Renal cortical epithelial cell (primary cell): ENCODE measurements at places on chromosomes 2 and 18.

GRCh38 chr2:142734231-142734630, 143.2 kb upstream of the KYNU start:
- DNase-seq = no peak

- DNase-seq = peak; percentile 84
These were observed 64.8 kb downstream of the BCL2L11 start for GRCh38 chr2:111185361-111186022.

DNA sequence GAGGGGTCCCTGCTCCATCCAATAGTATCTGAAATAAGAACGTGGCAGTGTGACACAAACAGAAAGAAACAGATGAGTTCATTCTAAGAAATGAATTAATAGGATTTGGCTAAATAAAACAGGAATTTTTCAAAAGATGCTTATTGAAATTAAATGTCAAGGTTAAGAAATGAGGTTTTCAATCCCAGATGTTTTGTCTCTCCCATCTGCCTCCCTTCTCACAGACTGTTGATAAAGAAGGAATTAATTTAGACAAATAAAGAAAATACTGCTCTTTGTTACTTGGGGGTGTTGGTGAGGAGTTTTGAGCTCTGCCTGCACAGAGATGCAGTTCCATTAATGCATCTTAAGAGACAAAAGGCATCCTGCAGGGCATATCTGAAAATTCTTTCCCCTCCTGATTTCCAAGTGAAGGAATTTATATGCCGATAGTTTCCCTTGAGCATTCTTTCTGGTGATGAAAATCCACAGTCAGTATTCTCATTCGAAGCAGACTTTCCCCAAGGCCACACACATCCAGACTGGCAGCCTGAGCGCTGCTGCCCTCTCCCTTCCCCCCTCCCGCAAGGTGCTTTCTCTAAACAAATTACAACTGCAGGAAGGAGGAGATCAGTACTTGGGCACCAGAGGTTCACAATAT, 385.4 kb upstream of the RND3 start:
- DNase-seq = no peak

- DNase-seq = no peak
These were observed 29.4 kb upstream of the IL1RN start for GRCh38 chr2:113098041-113098440.

GRCh38 chr2:237191714-237192081, 106.0 kb downstream of the COPS8 start:
- no peak for DNase-seq

- no peak for DNase-seq
These were observed 399.4 kb upstream of the CELF4 start for GRCh38 chr18:37964885-37965571.

- DNase-seq = no peak
These were observed 21.9 kb downstream of the RTP5 start for GRCh38 chr2:241891315-241891987.

DNA sequence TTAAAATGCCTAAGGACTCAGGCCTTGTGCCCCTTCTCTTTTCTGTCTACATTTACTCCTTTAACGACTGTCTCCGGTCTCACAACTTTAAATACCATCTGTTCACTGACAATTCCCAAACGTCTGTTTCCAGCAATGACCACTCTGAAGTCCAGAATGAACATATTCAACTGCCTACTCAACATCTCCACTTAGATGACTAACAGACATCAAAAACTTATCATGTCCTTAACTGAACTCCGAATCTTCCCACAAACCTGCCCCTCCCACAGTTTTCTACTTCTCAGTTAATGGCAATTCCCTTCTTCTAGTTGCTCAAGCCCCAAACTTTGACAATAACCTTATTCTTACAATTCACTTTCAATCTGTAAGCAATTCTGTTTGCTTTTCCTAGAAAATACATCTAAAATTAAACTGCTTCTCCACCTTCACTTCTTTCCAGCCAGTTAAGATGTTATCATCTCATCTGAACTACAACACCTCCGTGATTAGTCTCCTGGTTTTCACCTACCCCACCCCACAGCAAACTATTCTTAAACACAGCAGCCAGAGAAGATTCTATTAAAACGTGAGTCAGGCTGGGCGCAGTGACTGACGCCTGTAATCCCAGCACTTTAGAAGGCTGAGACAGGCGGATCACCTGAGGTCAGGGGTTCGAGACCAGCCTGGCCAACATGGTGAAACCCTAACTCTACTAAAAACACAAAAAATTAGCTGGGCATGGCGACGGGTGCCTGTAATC, 2.8 kb downstream of the C1D start:
- no peak for DNase-seq

- DNase-seq = no peak
These were observed 109.9 kb downstream of the TGFA start for GRCh38 chr2:70443726-70444125.

DNA sequence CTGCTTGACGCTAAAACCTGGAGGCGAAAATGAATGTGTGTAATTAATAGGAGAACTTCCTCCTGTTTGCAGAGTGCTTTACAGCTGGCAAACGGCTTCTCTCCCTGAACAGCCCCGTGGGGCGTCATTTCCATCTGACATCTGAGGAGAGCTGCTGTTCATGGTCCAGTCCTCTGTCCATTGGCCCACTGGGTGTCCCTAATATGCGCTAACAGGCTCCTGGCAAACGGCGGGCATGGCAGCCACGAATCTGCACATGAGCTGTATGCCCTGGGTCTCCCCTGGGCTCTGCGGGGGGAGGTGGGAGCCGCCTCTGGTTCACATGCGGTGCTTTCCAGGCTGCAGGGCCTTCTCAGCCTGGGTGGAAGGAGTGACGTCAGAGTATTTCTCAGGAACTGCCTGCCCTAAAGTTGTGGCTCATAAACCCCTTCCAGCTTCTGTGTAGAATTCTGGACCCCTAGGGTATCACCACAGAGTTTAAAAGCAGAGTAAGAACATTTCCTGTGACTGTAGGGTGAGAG, 73.2 kb downstream of the LRRFIP1 start:
- peak; percentile 93 for DNase-seq

DNA sequence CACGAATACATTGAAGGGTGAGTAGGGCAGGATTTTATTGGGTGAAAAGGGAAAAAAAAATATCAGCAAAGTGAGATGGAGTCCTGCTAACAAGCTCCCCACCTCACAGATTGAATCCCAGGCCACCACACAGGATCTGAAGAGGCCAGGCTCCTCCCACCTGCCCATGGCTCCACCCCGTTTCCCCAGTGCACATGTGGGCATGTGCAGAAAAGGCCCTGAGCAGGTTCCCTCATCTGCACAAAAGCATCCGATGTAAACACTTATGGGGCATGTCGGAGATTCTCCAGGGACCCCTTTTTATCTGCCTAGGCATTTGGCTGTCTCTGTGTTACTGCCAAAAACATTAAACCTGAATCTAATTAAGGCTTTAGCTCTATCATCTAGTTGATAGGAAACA, 35.2 kb downstream of the SKA1 start:
- no peak for DNase-seq

DNA sequence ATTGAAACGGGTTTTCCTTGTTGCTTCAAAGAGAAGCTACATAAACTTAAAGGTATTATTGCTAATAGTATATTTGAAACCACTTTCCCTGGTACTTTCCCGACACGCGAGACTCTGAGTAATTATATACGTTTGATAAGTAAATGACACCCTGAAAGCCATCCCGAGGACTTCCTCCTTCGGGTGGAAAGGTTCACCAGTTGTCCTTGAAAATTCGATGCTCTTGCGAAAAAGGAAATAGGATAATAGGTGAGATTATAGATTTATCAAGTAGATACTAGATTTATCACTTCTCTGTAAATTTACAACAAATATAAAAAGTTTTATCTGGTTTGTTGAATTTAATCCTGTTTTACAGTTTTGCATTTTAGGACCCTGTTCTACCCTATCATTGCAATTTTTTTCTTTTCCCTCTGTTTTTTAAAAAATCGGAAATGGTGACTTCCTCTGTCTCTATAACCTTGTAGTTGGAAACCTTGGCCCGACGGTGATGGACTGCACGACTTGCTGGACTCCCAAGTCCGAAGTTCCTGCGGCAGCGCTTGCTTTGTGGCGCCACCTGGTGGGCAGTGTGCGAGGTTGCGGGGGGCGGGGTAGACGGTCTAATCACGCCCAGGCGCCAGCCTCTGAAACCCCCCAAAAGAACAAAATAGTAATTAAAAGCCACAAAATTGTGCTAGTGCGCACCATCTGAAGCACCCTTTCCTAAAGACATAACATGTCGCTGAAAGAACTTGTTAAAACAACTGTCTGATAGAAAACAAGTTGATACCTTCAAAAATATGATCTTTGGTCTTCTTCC, 972 bp upstream of the DLX2 start:
- peak; percentile 71 for DNase-seq

DNA sequence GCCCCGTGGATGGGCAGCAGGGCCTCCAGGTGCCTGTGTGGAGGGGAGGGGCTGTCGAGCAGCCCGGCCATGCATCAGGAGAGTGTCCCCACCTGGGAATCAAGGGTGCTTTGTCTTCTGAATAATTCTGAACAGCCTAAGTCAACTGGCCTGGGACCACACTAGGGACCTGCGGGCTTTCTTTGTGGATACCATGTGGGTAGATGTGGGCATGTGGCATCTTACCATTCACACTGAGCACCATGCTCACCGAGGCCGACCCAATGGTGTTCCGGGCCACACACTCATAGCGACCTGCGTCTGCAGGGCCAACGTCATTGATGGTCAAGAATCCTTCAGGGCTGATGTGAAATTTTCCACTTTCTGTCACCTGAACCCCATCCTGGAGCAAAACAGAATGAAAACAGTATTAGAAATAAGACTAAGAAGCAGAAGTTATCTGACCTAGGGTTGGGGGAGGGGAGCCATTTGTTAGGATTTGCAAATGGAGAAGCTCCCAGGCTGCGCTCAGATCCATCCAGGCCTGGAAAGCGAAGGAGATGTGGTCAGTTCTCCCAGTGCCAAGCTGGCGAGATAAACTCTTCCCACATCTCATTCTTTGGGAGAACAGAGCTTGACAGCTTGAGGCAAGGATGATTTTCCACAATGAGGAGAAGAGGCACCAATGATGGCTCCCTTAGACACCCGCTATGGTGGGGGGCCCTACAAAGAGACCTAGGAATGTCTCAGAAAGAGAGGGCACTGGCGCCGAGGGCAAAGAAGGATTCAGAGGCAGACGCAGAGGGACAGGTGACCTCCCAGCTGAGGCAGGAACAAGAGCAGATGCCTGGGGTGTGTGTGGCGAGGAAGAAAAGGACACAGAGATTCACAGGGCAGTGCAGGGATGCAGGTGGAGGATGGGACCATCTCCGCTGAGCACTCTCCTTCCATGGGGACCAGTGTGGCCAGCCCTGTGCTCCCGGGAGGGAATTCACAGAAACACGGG, 83.4 kb downstream of the PXDN start:
- DNase-seq = no peak

DNA sequence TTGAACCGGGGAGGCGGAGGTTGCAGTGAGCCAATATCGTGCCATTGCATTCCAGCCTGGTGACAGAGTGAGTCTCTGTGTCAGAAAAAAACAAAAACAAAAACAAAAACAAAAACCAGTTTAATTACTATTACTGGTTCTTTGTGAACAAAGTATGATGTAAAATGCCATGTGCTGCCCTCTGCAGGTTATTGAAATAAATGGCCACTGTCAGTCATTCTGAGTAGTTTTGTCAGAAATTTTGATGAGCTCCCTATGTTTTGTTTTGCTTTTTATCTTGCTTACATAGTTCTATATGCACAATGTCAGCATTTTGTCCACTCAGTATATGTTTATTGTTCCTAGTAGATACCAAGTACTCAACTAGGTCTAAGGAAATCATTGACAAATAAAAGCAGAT, 423.6 kb upstream of the CHST9 start:
- peak; percentile 13 for DNase-seq

DNA sequence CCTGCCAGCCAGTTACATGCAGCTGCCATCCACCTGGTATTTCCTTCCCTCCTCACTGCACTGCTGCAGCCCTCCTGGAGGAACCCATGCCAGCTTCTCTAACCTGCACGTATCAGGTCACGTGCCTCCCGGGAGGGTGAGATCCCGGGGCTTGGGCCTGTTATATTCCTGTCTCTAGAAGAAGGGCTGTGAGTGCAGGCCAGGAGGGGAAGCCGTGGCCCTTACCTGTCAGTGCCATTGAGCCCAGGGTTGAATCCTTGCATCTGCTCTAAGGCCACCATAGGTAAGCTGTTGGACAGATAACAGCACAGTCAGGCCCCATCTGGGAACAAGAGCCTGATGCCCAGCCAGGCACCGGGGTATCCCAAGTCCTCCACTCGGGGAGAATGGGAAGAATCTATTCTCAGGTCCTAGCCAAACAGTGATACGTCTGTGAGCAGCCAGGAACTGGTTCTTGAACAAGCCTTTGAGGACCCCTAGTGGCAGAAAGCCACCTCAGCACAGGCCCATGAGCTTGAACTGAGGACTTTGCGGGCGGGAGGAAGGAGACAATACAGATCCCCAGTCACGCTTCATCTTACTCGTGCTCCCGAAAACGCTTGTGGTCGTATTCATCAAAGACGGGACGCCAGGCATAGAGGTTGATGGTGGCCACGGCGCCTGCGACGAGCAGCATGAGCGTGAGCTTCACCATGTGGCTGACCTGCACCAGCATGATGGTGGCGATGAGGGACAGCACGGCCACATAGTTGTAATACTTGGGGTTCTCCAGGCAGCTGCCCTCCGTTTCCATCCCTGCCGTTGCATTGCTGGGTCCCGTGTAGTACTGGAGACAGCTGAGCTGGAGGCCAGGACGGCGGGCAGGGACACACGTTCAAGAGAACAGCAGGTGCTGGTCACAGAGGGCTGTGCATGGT, 34.4 kb downstream of the CENPO start:
- DNase-seq = peak; percentile 79

DNA sequence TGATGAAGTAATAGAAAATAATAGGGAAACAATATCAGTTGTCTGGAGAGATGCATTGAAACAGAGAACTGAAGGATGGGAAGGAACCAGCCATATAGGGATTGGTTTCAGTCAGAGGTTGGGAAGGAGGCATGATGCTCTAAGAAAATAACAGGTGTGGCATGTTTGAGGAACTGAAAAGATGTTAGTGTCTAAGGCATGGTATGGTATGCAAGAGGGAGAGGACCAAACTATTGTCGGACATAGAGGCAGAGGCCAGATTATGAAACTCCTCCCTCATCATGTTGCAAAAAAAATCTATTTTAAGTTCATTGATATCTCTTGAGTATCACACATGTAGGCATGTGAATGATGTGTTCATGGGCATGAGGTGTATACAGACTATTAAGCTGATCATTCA, 48.9 kb upstream of the EMILIN2 start:
- no peak for DNase-seq

DNA sequence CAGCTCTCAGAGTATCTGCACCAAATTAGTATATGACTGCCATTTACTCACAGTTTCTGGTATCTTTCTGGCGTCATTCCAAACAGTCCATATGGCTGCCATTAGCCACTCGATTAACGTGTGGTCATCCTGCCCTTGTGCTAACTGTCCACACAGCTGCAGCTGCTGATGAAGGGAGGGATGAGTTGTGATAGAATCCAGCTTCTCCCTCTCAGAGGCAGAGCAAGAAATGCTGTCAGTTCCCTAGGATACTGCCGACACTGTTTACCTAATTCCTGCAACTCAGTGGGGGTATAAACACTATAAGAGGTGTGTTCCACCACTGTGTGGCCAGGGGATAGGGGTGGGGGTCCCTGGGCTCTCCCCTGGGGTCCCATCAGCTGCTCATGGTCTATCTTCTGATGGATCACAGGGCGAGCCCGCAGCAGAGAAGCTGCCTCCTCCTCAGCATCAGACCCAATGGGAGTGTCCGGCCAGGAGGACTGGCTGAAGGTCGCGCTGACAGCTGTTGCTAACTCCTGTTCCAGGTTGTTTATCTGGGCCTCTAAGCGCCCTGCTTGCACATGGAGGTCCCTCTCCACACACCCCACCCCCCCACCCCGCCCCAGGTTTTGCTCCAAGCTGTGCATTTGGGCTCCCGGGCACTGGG, 17.3 kb upstream of the KLHL23 start:
- no peak for DNase-seq
